ENCODE measurements at places on chromosomes 6 and 20.
A peak's percentile ranks its signal among the peaks of the same experiment; 100 is the strongest.

GRCh38 chr6:167572106-167572505 is 247.2 kb downstream of the TTLL2 start:
- DNase-seq = no peak

GRCh38 chr6:127503022-127503421 is 16.1 kb downstream of the MTCL3 start:
- no peak for DNase-seq

DNA sequence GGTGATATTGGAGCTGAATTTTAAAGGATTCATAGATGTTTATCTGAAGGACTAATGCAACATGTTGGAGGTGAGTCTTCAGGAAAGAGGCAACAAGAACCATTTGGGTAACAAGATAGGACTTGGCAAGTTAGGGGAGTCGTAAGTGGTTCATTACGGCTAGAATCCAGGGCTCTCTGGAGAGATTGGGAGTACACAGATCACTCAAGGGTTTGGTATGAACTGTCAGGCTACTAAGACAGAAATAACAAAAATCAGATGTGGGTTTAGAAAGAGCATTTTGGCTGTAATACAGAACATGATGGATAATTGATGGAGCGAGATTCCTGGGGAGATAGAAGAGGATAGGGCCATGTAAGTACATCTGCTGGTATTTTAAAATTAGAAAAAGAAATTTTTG is 86.3 kb upstream of the ESR1 start:
- DNase-seq = peak; percentile 17

DNA sequence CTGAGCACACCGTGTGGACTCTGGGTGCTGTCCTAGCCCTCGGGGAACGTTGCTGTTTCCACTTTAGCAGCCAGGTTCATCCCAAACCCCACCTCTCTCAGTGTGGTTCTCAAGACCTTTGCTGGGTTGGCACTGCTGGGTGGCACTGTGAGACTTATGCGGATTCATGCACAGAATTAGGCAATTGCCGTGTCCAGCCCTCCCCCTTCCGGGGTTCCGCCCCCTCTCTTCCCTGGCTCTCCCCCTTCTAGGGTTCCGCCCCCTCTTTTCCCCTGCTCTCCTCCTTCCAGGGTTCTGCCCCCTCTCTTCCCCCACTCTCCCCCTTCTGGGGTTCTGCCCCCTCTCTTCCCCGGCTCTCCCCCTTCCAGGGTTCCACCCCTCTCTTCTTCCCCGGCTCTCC is 39.8 kb upstream of the SLCO4A1 start:
- no peak for DNase-seq

- DNase-seq = no peak
These were observed 25.7 kb upstream of the TCF21 start for GRCh38 chr6:133863228-133863627.

GRCh38 chr6:157089258-157089657 is 234.1 kb downstream of the TMEM242 start:
- peak; percentile 29 for DNase-seq

GRCh38 chr6:134079406-134079921 is 27.0 kb upstream of the SLC2A12 start:
- DNase-seq = no peak

DNA sequence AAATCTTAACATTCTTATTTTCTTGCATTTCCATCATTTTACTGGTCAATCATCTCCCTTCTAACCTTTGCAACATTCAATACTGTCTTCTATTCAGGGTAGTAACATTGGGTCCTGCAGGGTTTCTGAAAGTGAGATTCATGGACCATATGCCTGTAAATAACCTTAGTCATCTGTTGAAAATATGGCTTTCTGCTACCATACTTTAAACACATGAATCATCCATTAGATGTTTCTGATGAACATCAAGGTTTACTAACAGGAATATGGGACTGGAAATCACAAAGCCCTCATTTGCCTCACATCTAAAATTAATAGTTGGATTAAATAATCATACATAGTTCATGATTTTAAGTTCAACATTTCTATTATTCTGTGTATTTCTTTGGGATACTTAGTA is 475.9 kb upstream of the MARCKS start:
- DNase-seq = no peak

- no peak for DNase-seq
These were observed 466.9 kb downstream of the CBLN4 start for GRCh38 chr20:55538261-55538908.

DNA sequence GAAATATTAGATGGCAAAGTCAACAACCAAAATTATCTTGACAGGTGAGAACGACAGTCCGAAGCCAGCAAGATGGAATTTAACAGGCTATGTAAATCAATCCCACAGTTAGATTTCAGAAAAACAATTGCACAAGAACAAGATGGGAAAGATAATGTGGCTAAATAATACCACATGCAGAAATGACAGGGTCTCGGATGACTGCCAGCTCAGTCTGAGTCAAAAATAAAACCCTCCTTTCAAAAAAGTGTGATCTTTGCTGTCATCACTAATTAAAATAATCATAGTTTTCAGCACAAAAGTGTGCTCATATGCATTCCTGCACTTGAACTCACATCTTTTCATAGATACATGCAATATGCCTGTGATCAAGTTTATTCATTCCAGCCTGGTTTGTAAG is 25.9 kb downstream of the FOXQ1 start:
- no peak for DNase-seq

DNA sequence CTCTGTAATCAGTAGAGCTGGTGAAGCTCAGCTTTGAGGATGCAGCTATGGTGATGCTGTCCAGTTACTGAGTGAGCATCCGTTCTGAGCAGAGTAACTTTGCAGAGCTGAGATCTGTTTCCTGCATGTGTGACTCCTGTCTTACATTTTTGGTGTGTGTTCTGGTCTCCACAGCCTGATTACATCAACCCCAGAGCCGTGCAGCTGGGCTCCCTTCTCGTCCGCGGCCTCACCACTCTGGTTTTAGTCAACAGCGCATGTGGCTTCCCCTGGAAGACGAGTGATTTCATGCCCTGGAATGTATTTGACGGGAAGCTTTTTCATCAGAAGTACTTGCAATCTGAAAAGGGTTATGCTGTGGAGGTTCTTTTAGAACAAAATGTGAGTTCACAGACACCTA is 81.6 kb downstream of the FAM120B start:
- peak; percentile 78 for DNase-seq

DNA sequence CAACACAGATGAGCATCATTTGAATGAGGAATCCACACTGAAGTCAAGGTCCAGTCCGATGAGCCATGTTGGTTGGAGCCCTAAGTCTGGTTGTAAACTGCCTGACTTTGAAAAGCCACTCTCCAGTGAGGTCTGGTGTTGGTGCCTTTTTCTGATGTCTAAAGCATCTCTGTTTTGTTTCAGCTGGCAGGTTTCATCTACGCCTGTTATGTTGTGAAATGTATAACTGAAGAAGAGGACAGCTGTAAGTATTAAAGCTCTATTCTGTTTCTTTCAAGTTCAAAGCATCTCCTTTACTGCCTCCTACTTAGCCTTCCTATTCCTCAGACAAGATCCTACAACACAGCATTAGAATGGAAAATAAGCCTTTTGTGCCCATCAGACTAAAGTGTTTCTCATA is 171.1 kb upstream of the RNF217 start:
- no peak for DNase-seq

GRCh38 chr6:106064756-106065155 is 21.4 kb upstream of the PRDM1 start:
- no peak for DNase-seq

DNA sequence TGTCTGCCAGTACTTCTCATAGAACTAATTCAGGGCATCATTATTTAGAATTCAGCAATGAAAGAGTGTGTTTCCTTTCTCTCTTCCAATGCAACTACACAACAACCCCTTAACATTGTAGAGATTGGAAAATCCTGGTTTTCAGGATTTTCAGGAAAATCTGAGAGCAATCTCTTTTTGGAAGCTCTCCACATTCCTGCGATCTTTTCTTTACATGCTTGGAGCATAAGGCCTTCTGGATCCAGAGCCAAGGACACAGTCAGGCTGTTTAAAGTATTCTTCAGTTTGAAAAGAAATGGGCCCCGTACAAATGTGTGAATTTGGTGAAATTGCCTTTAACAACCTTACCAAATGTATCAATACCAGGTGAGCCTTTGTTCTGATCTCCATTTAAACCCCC is 469.7 kb downstream of the PKHD1 start:
- DNase-seq = no peak

- no peak for DNase-seq
These were observed 33.1 kb downstream of the SCAF8 start for GRCh38 chr6:154766288-154766687.

DNA sequence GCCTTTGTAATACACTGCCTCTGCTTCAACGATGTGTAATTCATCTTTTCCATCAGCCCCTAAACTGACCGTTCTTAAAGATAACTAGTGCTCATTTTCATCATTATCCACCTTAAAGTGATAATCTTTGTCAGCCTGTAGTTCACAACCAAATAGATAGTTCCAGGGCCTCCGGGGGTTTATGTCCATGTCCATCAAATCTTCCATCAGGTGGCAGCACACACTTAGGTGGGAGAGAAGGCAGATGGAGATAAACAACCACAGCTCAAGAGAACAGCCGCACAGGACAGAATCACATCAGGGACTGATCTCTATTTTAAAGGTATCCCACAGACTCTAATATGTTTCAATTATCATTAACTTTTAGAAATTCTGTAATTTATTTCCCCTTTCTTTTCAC is 90.9 kb downstream of the LMBRD1 start:
- no peak for DNase-seq

GRCh38 chr20:10665791-10666190 is 8.0 kb downstream of the JAG1 start:
- DNase-seq = no peak

DNA sequence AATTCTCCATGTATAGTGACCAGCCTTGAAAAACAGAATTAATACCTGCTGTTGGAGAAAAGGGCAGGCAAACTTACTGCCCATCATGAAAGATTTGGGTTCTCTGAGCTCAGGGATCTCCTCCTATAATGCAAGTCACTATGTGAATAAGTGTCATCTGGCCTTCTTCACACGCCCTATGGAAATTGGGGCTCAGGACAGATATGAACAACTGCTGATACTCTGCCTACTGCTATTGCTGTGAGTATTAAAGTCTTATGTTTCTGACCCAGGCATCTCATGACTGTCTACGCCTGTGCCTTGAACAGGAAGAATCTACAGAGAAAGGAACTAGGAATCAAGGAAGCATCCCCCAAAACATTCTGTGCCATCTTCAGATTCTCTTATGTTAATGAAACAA is 226.1 kb downstream of the SOD2 start:
- no peak for DNase-seq

GRCh38 chr20:44247586-44248409 is 690 bp downstream of the GDAP1L1 start:
- no peak for DNase-seq

DNA sequence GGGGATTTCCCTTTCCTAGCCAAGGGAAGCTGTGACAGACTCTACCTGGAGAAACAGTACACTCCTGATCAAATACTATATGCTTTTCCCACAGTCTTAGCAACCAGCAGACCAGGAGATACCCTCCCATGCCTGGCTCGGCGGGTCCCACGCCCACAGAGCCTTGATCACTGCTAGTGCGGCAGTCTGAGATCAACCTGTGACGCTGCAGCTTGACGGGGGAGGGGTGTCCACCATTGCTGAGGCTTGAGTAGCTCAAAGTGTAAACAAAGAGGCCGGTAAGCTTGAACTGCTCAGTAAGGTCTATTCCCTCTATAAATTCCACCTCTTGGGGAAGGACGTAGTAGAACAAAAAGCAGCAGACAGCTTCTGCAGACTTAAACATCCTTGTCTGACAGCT is 63.2 kb downstream of the WASF1 start:
- no peak for DNase-seq

DNA sequence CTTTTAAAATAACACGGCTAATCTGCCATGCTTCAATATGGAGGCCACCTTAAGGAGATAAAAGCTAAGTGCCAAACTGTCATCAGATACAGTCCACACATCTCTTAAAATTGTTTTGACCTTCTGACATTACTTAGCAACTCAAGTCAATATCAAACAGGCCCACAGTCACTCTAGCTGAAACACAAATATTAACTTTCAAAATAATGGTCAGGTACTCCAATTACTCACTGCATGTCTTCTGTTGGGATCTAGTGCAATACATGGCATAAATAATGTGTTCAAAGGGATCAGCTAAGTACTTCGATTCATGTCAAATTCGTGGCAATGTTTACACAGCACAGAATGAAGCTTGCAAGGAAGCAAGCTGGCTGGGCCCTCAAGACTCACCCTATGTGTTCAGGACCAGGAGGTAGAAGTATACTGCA is 133.9 kb upstream of the BEND6 start:
- DNase-seq = no peak

DNA sequence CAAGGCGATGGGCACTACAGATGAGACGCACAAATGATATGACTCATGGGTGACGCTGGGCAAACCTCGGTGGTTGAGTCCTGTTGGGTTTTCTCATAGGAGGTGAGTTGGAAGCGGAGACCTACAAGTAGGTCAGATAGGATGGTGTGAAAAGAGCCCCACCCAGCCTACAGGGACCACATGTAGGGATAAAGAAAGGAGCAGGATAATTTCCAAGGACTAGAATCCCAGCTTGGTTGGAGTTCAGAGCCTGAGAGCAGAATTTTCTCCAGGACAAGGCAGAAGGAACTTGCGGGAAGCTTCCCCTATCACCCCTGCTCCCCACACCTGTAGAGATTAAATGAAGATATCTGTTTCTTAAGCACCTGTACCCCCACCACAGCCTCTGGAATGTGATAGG is 489.7 kb upstream of the CDH4 start:
- DNase-seq = no peak

DNA sequence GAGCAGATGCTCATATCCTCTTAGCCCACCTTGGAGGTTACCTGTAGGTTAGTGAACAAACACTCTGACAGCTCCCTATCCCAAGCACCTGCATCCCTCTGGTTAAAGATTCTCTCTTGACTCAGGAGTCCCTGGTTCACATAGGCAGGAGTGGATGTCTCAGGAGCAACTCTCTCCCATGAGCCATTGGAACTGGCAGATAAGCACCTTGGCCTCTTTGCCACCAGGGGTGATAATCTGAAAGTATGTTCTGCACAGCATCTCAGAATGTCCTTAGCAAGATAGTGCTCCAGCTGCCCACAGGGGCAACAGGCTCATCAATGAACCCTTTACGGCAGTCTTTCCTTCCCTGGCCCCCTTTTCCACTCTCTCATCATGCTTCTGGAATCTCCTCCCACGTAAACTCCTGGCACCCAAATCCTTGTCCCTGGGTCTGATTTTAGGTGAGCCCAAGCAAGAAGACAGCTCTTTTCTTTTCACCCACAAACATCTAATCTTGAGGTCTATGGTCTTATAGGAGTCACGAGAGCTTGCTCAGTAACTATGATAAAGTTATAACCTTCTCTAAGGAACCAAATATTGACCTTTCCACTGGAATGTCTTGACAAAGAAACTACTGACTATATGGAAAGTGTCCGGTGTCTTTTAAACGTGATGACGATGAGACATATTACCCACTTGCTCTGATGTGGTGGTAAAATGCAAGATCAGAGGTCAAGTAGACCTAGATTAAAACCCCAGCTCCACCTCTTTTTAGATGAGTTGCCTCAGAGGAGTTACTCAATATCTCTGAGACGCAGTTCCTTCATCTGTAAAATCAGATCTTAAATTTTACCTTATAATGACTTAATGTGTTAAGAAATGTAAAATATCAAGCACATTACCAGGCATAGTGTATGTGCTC is 39.8 kb upstream of the ISM1 start:
- no peak for DNase-seq
